ENCODE measurements at places on chromosomes 5 and 9.

- DNase-seq = no peak
These were observed 487.2 kb downstream of the ARHGEF28 start for GRCh38 chr5:74113196-74113540.

DNA sequence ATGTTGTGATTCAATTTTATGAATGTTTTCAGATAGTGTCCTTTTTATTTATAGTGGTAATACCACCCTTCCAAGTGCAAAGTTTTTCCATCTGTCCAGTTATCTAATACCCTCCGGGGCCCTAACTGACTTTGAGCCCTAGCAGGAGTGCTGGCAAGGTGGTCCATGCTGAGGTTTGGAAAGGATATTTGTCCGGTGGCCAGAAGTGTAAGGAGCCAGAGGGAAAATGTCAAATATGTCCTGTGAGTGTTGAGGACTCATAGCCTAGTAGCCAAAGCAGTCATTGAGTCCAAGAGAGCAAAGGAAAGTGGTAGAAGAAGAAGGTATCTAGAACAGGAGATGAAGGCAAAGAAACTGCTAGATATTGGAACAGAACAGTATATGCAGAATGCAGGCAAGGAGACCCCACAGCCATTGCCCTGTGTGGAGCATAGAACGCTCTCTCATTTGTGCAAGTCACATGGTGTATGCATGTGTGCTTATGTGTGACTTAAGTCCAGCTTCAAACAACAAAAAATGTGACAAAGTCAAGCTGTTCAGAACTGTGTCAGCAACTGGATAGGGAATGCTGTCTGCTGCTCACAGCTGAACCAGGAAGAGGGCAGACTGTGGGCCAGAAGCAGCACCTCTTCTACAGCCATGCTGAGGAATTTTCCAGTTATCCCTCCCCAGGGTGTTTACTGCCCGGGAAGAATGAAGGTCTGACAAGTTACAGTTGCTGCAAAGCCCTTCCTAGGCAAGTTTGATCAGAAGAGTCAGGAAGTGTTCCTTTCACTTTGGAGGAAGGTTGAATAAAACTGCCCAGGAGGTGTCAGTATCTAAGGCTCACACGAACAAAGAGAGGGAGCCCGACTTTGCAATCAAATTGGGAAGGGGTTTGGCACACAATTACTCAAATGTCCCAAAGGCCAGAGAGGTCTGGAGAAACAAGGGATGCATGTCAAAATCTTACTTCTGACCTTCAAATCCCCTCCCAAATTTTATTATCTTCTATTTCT is 463.3 kb upstream of the DMAC1 start:
- DNase-seq = no peak

DNA sequence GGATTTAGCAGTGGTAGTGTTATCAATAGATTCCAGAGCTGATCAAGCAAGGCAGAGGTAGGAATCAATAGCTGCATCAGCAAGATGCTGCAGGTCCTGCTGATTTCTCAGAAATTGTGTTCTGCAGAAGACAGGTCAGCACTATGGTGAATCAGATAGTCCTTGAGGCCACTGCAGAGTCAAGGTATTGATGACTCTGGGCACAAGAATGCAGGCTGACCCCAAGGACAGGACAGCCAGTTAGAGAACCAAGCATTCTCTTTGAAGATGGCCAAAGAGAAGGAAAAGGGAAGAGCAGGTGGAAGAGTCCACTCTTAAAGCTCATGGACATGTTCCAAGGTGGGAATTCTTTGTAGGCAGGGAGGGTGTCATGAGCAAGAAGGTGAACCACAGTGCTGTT is 28.0 kb downstream of the PRUNE2 start:
- no peak for DNase-seq

- peak; percentile 6 for DNase-seq
These were observed 96.7 kb downstream of the EDIL3 start for GRCh38 chr5:84287951-84288350.

DNA sequence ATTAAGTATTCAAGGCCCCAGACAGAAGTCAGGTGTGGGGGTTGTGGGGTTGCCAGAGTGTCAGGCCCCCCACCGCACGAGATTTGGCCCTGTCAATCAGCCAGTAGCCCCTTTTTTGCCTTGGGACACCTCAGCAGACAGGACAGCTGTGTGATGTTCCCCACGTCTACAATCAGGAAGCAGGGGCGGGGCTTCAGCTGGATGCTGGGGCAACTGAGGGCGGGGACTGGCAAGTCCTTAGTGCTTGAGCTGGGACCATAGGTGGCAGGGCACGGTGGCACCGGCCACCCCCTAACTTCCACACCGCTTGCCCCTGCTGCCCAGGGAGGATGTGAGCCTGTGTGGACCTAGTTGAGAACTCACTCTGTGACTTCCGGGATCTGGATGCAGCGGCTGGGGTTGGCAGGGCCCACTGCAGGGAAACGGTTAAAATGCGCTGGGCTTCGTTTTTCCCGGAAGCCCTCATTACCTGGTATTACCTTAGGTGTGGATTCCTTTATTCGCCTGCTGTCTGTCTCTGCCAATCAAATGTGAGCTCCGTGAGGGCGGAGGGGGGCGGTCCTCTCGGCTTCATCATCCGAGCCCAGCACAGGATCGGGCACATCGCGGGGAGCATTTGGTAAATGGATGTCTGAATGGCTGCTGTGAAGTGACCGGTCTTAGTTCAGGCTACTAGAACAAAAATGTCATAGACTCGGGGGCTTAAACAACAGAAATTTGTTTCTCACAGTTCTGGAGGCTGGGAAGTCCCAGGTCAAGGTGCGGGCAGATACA is 7.5 kb upstream of the GTF3C5 start:
- DNase-seq = no peak

GRCh38 chr5:61637566-61637965 is 305.5 kb downstream of the ZSWIM6 start:
- no peak for DNase-seq
